ENCODE measurements at places on chromosomes 3 and 15. TPM values are rescaled to one million over a fixed set of nuclear protein-coding genes. Genes with fewer than 3 reads are reported as not detected.

GRCh38 chr3:12613250-12613649 lies 50.7 kb downstream of the RAF1 start:
- no peak for DNase-seq

DNA sequence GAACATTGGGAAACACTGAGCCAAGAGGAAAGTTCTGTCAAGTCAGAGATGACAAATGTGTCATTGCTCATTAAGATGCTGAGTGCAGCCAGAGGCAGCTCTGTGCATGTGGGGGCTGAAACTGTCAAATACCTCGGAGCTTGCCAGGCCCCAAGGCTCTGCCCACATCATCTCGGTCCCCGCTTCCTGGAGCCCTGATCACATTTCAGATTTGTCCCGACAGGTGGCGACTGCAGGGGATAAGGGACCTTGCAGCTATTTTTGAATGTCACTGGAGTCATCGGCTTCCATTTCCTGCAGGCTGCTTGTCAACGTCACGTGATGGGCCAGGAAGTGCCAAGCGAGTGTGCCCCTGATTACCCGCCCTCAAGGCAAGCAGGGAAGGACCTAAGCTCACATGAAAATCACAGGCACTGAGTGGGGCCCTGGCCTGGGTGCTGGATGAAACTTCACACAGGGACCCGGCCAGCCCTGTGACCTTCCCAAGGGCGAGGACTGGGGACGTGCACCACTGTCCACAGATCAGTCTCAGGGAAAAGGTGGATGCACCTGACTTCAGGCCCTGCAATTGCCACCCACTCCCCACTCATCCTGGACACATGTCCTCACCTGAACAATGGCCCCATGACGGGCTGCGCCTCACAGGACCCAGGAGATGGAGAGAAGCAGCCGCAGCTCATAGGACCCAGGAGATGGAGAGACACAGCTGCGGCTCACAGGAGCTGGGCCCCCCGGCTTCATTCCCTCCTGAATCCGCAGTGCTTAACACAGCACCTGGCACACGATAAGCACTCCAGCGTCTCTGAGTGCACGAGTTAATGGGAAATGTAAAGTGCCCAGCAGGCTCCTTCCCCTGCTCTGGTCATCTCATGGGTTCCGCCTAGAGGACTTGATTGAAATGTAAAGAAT lies 73.4 kb downstream of the NUP210 start:
- DNase-seq: no peak

DNA sequence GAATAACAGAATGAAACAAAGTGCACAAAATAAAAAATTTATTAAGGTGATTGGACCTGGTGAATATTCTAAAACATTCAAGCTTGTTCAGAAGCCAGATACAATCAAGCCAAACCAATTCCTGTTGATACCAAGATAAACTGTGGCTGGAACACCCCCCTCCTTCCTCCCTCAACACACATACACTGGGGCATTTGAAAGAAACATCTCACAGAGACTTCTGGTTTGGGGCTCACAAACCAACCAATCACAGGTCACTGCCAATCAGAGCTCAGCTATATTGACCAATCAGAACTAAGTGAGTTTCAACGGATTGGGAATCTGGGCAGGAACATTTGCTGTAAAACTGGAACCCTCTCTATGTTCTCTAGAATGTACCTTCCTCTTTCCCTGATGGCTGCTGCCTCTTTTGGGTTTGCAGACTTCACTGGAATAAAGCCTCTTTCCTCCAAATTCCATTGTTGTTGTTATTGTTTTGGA lies 340.6 kb upstream of the GOLIM4 start:
- no peak for DNase-seq

- DNase-seq: no peak
Measured at GRCh38 chr3:149276619-149277018, 55.0 kb upstream of the CP start.

GRCh38 chr3:134282659-134283047 lies 32.0 kb upstream of the RYK start:
- DNase-seq: no peak

DNA sequence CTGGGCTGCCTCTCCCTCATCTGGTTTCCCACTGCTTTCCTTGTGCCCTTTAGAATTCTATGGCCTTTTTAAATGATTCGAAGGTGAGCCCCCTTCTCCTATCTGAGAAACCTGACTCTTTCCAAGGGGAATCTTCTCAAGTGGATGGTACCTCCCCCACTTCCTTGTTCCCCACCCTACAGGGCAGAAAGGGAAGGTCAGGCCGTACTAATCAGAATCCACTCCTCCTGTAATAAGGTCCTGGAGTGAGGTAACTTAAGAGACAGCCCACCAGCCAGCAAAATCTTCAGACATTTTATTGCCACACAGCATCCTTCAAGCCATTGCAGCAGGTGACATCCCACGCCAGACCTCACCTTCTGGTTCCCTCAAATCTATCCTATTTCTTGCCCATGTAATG lies 84.5 kb downstream of the MINAR1 start:
- no peak for DNase-seq

- DNase-seq: no peak
Measured at GRCh38 chr3:45978006-45978761, 17.4 kb downstream of the FYCO1 start.

DNA sequence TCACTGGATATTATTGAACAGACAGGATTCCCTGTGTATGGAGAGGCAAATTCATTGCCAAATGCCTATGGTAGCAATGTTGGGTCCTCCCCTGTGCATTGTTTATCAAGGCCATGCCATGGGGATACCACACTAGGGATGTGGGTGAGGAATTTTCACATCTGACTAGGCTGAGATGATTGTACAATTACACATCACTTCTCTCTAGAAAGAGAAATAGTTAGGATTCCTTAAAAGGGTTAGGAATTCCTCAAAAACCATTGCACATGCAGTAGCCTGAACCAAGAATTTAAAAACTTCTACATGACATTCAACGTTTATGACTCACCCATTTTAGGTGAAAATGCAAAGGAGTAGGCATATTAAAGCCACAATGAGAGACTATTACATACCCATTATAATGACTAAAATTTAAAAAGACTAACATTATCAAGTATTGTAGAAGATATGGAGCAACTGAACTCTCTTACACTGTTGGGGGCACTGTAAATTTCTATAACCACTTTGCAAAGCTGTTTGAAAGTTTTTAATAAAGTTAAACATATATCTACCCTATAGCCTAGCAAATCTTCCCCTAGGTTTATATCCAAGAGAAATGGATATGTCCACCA lies 175.9 kb downstream of the THRB start:
- no peak for DNase-seq

DNA sequence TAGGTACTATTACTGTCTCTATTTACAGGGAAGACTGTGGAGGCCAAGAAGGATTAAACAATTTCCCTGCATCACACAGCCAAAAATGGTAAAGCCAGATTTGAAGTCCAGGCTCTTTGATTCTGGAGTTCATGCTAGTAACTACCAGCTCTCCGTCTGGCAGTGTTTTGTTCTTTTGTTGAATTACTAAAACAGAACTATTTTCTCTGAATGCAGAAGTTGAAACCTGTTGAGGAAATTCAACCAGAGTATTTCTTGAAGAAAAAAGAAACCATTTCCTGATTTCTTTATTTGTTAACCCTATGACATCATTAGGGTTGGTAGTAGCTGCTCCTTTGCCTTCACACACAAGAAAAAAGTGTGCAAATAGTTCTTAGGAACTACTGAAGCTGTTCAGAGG lies 34.3 kb downstream of the CRTC3 start:
- no peak for DNase-seq

DNA sequence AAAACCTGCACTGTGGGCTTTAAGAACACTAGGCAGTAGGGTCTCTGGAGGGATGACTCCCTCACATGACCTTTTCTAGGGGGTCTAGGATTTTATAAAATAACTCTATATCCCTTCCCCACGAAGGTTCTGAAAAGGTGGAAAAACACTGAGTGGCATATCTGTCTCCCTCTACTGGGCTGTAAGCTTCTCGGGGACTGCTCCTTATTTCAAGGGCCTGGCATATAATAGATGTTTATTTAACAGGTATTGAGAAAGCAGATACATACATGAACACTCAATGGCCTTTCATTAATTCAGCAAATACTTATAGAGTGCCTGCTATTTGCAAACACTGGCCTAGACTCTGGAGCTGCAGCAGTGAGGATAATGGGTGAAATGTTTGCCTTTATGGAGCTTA lies 146.2 kb upstream of the WNT5A start:
- DNase-seq: no peak

DNA sequence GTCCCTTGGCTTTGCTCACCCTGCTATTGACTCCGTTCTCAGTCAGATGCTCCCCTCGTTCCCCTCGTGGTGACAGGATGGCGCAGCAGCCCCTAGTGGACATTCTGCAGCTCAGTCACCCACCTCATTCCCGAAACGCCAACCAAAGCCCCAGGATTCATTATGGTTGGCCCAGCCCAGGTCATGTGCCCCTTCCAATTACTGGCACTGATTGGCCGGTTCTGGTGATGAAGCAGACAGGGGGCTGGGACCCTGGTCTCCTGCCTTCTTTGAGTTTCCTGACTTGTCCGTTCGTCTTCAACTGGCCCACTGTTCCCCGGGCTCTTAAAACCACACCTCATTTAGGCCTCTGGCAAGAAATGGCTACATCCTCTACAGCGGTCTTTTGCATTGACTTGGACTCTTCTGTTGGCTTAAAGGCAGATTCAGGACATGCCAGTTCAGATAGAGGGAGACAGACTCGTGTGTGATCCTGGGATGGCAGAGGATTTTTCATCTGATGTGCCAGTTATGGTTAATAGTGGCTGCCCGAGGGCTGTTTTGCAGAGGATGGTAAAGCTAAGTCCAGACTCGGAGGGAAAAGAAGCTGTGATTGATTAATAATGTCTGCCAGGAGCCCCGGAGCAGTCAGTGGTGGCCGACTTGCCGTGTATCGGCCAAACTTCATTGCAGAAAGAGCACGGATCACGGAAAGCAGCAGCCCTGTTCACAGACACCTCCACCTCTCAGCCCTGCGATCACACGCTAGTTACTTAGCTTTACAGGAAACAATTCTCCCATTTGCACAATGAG lies 37.8 kb downstream of the LSM3 start:
- no peak for DNase-seq

GRCh38 chr15:60928970-60929369 lies 300.1 kb downstream of the RORA start:
- no peak for DNase-seq

DNA sequence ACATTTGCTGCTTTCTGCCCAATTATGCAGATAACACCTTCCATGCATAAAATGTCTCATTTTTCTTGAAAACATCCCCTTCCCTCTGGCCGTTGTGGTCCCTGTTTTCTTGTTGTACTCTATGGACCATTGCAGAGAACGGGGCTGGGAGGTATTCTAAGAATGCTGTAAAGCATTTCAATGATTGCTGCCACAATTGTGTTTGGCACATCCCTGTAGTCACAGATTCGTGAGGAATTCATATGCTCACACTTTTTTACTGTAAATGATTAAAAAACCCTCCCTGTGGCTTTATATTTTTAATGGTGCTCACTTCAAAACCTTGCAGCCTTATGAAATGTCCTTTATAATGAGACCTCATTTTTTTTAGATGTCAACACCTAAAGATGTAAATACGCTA lies 207.2 kb upstream of the GBE1 start:
- DNase-seq: no peak

DNA sequence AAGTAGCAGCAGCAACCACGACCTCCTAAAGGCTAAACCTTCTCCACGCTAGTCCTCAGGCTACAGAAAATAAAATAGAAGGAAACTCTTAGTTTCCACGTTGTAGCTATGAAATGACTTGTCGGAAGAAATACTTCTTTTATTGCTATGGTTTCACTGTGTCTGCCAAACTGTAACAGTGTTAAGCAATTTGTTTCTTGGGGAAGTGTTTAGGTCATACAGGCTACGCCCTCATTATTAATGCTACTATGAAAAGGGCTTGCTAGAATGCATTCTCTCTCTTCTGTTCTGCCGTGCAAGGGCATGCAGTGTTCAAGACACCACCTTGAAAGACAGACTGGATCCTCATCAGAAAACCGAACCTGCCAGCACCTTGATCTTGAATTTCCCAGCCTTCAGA lies 462.7 kb downstream of the PLOD2 start:
- DNase-seq: no peak

DNA sequence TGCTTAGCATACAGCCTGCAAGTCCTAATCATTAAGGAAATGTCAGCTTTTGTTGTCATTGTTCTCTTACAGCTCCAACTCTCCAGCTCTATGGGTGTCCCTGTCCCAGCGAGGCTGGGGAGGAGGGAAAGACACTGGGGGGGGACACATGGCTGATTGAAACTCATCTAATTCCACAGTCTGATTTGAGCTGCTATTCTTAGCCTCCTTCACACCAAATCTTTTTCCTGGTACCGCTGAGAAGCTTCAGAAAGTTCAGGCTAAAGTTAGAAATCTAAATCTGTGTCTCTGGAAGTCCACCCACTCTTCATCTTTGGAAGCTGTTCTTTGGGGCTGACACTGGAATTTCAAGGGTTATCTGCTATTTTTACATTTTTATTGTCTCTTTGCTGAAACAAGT lies 61.3 kb upstream of the RASGRP1 start:
- DNase-seq: no peak

DNA sequence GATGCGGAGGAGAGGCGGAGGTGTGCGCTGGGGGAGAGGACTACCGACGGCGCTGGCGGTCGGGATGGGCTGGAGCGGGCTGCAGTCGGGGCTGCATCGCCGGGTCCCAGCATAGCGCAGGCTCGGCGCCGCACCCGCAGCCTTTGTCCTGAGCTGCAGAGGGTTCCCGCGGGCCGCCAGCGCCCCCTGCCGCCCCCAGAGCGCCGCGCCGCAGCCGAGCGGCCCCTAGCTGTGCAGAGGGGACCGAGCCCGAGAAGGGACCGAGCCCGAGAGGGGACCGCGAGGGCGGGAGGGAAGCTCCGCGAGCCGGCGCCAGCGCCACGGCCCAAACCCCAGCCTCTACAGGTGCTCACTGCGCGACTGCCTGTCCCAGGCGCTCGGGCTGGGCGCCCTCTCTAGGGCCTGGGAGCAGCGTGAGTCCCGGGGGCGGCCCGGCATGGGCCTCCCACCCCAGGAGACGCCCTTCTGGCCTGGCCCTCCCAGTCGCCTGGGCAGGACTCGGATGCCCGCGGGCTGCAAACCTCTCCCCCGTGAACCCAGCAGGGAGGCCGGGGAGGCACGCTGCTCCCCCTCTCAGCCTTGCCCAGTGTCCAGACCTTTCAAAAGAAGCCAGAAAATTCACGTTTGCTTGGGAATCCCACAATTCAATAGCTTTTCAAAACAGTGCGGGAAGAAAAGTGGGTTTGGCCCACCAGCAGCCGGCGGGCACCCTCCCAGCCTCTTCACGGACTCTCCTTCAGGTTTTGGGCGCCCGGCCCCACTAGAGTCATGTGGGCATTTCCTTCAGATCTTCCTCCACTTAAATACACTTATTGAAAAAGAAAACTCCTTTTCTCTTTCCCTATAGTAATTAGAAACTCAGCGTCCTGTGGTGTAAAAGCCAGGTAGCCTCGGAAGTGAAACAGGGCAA lies 134.7 kb downstream of the TPRA1 start:
- no peak for DNase-seq

Gene CACNA2D3
- not detected for total RNA-seq

Gene GABRB3
- 0.27 TPM for total RNA-seq

Gene CFAP91
- total RNA-seq: 1.3 TPM

Gene GOLGA6A
- total RNA-seq: not detected

Gene DNAH12
- total RNA-seq: 0.19 TPM

Gene LMCD1
- 1.7 TPM for total RNA-seq

Gene C3orf18
- 1.3 TPM for total RNA-seq

Gene ROPN1
- total RNA-seq: not detected

Measured in GM12878 (cell line).